ENCODE measurements at places on chromosomes 16 and 17. TPM values are rescaled to one million over a fixed set of nuclear protein-coding genes. Genes with fewer than 3 reads are reported as not detected.

Gene KRTAP4-4
- not detected for total RNA-seq

DNA sequence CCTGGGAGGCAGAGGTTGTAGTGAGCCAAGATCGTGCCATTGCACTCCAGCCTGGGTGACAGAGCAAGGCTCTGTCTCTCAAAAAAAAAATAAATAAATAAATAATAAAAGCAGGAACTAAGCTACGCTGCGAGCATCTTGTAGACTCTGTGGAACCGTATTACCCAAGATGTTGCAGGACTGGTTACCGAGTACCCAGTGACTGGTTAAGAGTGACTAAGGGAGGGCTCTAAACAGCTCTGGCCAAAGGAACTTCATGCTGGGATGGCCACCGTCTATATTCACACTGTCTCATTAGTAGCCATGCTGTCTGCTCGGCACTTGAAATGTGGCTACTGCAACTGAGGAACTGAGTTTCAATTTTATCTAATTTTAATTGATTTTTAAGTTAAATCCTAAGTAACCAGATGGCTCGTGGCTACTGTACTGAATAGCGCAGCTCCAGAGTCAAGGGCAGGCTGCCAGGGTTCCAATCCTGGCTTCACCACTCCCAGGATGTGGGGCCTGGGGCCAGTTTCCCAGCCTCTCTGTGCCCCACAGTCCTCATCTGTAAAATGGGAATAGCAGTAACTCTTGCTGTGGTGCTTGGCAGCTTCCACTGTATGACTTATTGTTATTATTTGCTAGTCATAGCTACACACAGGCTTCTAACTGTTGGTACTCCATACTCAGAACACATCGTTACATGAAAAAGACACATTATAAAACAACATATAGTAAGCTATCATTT, 3.0 kb downstream of the NTAN1 start:
- no peaks in the 10 kb centered on the region for H3K4me1 ChIP-seq
- H3K27ac ChIP-seq, result no peak overlapping the region

Gene TAF1C
- total RNA-seq, result 34.1 TPM

DNA sequence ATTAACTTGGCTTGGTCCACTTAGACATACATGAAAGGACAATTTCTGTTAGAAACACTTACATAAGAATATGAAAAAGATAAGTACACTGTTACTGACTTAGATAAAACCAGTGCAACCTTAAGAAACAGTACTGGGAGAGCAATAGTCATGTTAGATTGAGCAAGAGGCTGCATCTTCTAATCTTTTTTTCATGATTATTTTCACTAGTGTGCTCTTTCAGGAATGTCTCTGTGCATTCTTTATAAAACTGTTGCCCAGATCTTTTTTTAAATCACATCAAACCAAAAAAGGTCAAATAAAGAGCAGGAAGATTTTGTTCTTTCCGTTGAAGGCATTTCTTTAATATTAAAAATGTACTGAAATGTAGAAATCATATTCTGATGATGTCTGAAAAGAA, 100.7 kb upstream of the AXIN2 start:
- peak; percentile 59 for DNase-seq
- H3K36me3 ChIP-seq, result no peaks in the 10 kb centered on the region
- no peak overlapping the region for H3K4me3 ChIP-seq
- no peak overlapping the region for H3K27ac ChIP-seq

- DNase-seq, result no peak
- no peaks in the 10 kb centered on the region for H3K4me1 ChIP-seq
- H3K4me3 ChIP-seq, result no peak overlapping the region
- H3K36me3 ChIP-seq, result no peaks in the 10 kb centered on the region
Measured at GRCh38 chr16:31331807-31332301, 23.1 kb upstream of the ITGAX start.

DNA sequence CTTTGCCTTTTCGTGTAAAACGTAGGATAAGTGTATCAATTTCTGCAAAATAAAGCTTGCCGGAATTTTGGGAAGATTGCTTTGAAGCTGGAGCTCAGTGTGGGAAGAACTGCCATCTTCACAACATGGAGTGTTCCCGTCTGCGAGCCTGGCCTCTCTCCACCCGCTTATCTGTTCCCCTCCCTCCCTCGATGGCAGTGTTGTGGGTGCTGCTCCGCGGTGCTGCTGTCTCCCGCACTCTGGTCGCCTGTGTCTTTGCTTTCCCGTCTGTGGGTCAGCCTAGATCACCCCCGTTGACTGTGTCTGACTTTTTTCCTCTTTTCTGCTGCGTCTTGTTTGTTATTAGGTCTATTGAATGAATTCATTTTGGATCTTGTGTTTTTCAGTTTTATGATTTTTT, 17.0 kb downstream of the ACSF3 start:
- no peaks in the 10 kb centered on the region for H3K27me3 ChIP-seq
- peaks cover 16% of the 10 kb centered on the region for H3K4me1 ChIP-seq
- H3K4me3 ChIP-seq, result no peak overlapping the region
- peaks cover 5% of the 10 kb centered on the region for H3K36me3 ChIP-seq

GRCh38 chr16:80369138-80369958, 171.4 kb upstream of the DYNLRB2 start:
- peak; percentile 41 for DNase-seq
- H3K27me3 ChIP-seq, result no peaks in the 10 kb centered on the region
- no peaks in the 10 kb centered on the region for H3K4me1 ChIP-seq
- H3K4me3 ChIP-seq, result no peak overlapping the region

- no peaks in the 10 kb centered on the region for H3K4me1 ChIP-seq
- no peaks in the 10 kb centered on the region for H3K27me3 ChIP-seq
- H3K4me3 ChIP-seq, result no peak overlapping the region
- no peaks in the 10 kb centered on the region for H3K36me3 ChIP-seq
Measured at GRCh38 chr17:66292353-66292752, 10.1 kb upstream of the PRKCA start.

DNA sequence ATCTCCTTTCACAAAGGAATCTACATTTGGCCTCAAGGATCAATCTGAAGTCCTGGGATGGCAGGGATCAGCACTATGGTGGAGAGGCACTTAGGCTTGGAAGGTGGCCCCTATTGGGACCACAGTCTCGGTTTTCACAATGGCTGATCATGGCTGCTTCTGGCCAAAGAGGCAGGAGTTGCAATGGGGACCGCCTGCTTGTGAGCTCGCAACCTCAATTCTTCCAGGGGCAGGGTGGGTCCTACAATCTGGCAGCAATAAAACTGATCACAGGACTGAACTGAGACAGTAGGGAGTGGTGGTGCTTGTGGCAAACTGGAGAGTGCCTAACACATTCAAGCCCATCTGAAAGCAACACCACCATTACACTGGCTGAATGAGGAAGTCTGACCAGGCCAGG, 83.1 kb downstream of the NETO2 start:
- no peak overlapping the region for H3K4me3 ChIP-seq
- DNase-seq, result no peak
- H3K36me3 ChIP-seq, result no peaks in the 10 kb centered on the region
- no peak overlapping the region for H3K27ac ChIP-seq
- H3K4me1 ChIP-seq, result no peaks in the 10 kb centered on the region

- peaks cover 5% of the 10 kb centered on the region for H3K4me1 ChIP-seq
- H3K36me3 ChIP-seq, result peaks cover 24% of the 10 kb centered on the region
- H3K27ac ChIP-seq, result no peak overlapping the region
Measured at GRCh38 chr16:11689031-11689840, 21.0 kb downstream of the SNN start.

Data from astrocyte (in vitro differentiated cells and primary cell).